Stimulated activated CD8-positive, alpha-beta memory T cell treated with anti-CD3 and anti-CD28 coated beads, Interleukin-15, amount 100 ng/mL, for 1 hour (primary cell): ENCODE measurements at places on chromosomes 2 and 18.

GRCh38 chr2:133416736-133417135 lies 151.5 kb downstream of the NCKAP5 start:
- DNase-seq: no peak

GRCh38 chr2:69781321-69782248 lies 39.7 kb downstream of the ANXA4 start:
- DNase-seq: no peak

- no peak for DNase-seq
These were observed 51.4 kb downstream of the CCDC141 start for GRCh38 chr2:178998539-178998938.

GRCh38 chr2:171309455-171310286 lies 124.1 kb downstream of the METTL8 start:
- DNase-seq: no peak

GRCh38 chr2:28322456-28322855 lies 70.2 kb upstream of the FOSL2 start:
- no peak for DNase-seq

DNA sequence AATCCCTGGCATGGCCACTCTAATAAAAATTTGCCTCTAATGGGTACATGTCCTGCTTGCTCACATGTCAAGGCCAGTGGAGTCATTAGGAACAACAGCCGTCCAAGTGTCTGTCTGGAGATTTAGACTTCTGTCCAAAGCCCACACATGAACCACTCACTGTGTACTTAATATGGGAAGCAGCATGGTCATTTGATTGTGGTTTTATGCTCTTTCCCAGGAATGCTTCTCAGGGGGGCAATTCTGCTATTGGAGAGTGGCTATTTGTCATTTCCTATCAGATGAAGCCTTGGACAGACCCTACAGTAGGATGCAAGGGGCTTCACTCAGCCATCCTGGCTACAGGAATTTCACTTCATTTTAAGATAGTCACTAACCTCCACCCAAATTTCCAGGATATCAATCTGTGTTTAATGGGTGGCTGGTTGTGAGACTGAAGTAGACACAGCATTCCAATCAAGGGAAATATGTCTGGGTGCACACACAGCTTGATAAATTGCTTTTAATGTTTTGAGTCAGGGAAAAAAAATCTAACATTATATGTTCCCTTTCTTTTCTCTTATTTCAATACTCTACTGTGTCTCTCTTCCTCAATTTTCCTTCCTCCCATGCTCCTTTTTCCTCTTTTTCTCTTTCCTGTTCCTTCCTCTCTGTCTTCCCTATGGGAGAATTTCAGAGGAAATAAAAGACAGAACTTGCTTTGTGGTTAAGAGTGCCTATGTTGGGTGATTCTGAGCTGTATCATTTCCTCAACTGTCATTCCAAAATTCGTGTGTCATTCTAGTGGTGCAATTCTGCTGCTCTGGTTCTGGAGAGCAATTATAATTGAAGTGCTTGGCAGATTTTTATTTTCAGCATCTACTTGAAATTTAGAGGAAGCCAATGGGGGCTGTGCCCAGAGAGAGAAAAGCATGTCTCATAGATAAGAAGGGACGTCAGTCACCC lies 320.1 kb downstream of the OSR1 start:
- DNase-seq: no peak

- DNase-seq: no peak
These were observed 59.1 kb downstream of the FARP2 start for GRCh38 chr2:241415196-241415595.

GRCh38 chr2:15111718-15112117 lies 449.4 kb downstream of the NBAS start:
- DNase-seq: no peak

- peak; percentile 28 for DNase-seq
These were observed 10.1 kb downstream of the CPLX4 start for GRCh38 chr18:59308248-59308937.

DNA sequence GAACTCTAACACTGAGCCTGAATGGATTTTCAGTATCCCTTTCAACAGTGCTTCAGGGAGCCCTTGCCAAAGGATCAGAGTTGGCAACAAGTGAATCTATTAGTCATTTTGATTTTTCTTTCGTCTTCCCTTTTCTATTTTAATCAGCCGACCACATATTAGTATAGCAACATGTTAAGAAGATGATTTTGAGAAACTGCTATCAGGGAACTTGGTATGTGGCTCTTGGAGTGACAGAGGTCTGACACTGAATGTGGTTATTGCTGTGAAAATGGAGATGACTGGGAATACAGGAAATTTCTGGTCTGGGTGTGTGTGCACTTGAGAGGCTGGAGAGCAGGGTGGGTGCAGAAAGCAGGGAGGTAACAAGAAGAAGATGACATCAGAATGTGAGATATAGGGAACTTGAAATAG lies 28.7 kb upstream of the IL1RL1 start:
- DNase-seq: no peak

DNA sequence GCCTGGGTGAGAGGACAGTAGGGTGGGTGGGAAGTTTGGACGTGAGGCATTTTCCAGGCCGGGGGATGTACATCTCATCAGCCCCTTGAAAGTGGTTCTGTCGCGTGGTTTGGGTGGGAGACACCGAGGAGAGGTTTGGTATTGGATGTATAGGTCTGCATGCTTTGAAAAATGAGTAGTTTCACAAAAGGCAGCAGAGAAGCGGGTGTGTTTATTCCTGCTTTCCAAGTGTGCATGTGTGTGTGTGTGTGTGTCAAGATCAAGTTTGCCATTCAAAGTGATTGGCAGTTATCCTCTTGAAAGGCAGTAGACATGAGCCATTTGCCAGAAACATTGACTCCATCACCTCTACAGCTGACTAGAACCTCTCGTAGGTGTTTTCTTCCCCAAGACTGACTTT lies 423.1 kb upstream of the POU3F3 start:
- DNase-seq: no peak

DNA sequence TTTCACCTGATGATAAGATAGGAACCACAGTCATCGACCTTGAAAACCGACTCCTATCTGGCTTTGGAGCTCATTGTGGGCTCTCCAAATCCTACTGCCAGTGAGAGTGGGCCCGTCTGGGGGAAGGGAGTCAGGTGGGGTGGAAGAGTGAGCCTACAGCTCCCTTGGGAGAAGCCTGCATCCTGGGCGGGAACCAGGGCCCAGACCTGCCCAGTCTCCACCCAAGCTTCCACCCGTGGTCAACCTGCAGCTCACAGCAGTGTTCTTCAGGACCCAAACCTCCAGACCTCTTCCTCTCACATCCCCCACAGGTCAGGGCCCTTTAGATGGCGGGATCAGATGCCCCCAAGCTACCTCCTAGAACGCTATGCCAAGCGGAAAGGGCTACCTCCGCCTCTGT lies 40.2 kb downstream of the LMAN2L start:
- no peak for DNase-seq

DNA sequence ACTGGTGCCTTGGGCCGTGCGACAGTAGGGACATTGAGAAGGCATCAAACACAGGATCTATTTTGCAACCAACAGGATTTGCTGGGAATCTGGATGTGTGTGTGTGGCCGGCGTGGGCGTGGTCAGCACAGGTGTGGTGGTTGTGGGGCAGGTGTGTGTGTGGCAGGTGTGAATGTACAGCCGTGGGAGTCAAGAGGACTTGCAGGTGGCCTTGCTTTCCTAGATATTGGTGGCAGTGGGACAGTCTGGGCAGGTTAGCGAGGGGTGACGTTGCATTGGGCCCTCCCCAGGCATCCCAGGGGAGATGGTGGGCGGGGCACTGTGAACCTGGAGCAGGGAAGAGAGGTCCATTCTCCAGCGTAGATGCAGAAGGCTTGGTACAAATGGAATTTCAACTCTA lies 3.2 kb upstream of the LIMS2 start:
- no peak for DNase-seq

GRCh38 chr18:78713069-78713468 lies 266.5 kb upstream of the SALL3 start:
- no peak for DNase-seq

GRCh38 chr18:60247103-60247502 lies 125.5 kb downstream of the MC4R start:
- no peak for DNase-seq

DNA sequence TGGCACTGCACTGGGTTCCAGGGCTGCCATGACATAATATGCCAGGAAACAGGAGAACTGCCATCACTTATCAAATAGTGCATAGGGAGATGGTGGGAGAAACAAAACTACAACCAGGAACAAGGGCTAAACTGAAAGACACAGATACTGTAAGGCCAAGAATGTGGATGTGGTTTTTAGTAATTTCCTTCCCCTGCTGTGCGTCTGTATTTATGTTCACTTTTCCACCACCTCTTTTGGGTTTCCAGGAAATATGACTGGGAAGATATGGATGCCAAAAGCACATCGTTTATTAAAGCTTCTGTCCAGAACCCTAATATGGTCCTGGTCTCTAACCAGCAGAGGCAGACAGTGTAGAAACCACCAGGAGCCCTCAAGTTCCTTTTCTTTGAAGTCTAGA lies 759.7 kb upstream of the FANCL start:
- no peak for DNase-seq

GRCh38 chr2:26746934-26747333 lies 17.1 kb upstream of the SLC35F6 start:
- DNase-seq: no peak

DNA sequence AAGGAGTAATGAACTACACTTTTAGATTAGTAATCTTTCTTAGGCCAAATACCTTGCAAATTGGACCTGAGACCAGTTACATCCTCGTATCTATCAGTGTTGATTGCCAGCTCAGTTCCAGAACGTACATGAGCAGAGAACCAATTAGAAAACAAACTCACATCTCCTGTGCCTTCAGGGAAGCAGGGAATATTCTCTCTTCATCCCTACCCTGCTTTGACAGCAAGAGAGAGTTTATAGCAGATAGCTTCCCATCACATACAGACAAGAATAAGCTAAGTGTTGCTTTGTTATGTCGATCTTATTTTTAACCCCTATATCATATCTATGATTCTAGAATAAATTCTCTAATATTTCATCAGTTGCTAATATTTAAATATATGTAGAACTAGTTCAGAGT lies 181.8 kb downstream of the DSC3 start:
- DNase-seq: no peak

GRCh38 chr2:179268277-179268925 lies 3.8 kb upstream of the SESTD1 start:
- no peak for DNase-seq

GRCh38 chr2:203739351-203739750 lies 32.9 kb downstream of the CD28 start:
- no peak for DNase-seq

DNA sequence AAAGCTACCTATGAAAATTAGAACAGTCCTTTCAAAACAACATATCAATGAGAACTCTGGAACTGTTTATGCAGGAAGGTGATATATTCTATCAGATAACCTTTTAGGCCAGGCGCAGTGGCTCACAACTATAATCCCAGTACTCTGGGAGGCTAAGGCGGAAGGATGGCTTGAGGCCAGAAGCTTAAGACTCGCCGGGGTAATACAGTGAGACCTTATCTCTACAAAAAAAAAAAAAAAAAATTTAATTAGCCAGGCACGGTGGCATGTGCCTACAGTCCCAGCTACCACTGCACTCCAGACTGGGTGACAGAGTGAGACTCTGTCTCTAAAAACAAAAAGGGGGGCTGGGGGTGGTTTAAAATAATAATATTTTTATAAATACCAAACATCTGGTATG lies 77.9 kb downstream of the OSBPL1A start:
- no peak for DNase-seq

DNA sequence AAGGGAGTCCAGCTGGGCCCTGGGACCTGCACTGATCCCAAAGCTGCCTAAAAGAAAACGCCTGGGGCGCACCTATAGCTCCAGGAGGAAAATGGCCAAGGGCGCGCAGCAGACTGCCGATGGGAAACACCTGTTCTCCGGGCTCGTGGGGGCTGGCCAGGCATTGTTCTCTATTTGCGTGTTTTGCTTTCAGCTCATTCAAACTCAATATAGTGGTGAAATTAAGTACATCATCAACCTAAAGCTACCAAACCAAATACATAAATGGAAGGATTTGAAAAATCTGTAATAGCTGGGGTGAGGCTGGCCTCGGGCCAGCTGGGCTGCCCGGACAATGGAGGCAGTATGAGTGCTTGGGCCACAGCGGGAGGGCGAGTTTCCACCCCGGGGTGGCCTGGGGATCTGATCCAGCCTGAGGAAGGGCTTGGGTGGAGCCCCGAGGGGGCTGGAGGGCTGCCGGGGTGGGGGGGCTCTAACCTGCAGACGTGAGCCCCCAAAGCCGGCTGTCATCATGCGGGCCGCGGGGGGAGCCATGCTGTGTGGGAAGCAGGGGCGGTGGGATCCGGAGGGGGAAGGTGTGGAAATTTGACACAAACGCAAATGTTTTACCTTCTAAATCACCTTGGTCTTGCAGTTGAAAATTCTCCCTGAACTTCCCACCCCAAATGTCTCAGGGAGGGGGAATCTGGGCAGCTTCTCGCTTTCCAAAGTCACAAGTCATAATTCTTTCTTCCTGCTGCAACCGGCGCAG lies 77.6 kb downstream of the ASB1 start:
- no peak for DNase-seq

- no peak for DNase-seq
These were observed 40.6 kb downstream of the HDHD2 start for GRCh38 chr18:47109720-47110119.

- no peak for DNase-seq
These were observed 82.0 kb downstream of the RRM2 start for GRCh38 chr2:10204326-10205161.

DNA sequence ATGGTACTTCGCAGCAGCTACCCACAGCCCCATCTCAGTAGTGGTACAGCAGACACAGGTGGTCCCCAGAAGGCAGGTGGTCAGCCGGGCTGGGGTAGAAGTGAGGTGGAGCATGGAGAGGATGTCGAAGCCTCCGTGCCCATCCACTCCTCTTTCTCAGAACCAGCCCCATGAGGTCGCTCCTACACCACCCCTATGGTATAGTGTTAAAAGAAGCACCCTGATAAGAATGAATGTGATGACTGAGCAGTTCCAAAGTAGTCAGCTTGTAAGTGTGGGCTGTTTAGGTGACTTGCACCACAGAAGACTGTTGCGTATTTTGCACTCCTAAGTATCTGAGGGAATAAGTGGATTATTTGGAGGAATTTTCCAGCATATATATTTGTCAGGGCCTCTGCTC lies 111.3 kb downstream of the WDSUB1 start:
- no peak for DNase-seq

GRCh38 chr2:95272299-95272751 lies 1.9 kb upstream of the PROM2 start:
- no peak for DNase-seq

GRCh38 chr2:38978908-38979307 lies 89.2 kb downstream of the ARHGEF33 start:
- no peak for DNase-seq

GRCh38 chr18:69102959-69103358 lies 297.7 kb upstream of the DOK6 start:
- no peak for DNase-seq

DNA sequence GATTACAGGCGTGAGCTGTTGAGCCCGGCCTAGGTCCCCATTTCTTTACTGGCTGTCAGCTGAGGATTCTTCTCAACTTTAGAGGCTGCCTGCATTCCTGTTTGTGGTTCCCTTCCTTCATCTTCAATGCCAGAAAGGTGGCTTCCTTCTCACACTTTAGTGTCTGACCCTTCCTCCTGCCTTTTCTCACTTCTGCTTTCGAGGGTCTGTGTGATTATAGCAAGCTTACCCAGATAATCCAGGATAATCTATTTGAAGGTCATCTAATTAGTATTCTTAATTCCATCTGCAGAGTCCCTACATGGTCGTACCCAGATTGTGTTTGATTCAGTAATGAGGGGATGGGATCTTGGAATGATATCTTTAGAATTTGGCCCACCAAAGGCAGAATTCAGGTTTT lies 157.4 kb downstream of the TANC1 start:
- no peak for DNase-seq
